ENCODE measurements at places on chromosomes 5 and 9.

GRCh38 chr9:83154087-83154736 lies 91.3 kb upstream of the RASEF start:
- no peak for DNase-seq

- DNase-seq, result no peak
Observed at GRCh38 chr5:34485768-34486030, 170.4 kb upstream of the RAI14 start.

DNA sequence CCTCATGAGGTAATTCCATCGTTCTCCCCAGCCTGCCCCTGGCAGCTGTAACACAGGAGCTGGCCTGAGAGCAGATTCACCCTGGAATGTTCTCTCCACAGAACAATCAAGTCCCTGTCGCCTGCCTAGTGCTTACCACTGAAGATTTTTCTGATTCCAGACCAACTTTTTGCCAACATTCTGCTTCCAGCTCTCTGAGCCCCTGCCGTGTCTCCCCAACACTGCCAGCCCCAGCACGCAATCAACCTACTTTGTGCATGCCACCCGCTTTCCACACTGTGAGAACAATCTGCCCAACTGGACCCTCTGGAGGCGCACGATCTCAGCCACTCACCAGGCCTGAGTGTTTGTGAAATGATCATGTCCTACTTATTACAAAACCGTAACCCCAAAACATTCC lies 62.6 kb downstream of the PSMB7 start:
- DNase-seq, result no peak

GRCh38 chr5:123474228-123474627 lies 37.7 kb upstream of the CSNK1G3 start:
- DNase-seq, result no peak

- DNase-seq, result no peak
Observed at GRCh38 chr5:77981820-77982219, 205.7 kb upstream of the TBCA start.

GRCh38 chr5:76652809-76653414 lies 29.7 kb upstream of the F2RL2 start:
- no peak for DNase-seq

DNA sequence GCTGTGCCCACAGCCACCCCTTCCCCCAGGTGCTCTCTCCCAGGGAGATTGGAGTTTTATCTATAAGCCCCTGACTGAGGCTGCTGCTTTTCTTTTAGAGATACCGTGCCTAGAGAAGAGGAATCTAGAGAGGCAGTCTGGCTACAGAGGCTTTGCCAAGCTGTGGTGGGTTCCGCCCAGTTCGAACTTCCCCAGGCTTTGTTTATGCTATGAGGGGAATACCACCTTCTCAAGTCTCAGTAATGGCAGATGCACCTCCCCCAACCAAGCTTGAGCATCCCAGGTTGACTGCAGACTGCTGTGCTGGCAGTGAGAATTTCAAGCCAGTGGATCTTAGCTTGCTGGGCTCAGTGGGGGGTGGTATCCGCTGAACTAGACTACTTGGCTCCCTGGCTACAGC lies 157.4 kb downstream of the CAAP1 start:
- no peak for DNase-seq

DNA sequence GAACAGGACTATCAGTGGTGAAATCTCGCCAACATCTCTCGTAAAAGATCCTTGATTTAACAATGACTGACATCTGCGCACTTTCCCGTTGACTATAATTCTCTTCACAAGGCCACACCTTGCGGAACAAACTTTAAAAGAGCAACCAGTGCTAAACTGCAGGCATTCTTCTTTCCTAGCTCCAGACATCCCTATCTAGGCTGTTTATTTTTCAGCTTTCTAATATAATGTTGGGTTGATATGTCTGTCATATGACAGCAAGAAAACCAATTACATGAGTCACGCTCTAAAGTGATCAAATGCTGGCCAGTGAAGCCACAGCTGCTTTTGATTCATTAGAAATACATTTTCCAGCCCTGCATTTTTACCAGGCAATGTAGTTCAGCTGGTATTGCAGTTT lies 162.5 kb downstream of the ELAVL2 start:
- no peak for DNase-seq

DNA sequence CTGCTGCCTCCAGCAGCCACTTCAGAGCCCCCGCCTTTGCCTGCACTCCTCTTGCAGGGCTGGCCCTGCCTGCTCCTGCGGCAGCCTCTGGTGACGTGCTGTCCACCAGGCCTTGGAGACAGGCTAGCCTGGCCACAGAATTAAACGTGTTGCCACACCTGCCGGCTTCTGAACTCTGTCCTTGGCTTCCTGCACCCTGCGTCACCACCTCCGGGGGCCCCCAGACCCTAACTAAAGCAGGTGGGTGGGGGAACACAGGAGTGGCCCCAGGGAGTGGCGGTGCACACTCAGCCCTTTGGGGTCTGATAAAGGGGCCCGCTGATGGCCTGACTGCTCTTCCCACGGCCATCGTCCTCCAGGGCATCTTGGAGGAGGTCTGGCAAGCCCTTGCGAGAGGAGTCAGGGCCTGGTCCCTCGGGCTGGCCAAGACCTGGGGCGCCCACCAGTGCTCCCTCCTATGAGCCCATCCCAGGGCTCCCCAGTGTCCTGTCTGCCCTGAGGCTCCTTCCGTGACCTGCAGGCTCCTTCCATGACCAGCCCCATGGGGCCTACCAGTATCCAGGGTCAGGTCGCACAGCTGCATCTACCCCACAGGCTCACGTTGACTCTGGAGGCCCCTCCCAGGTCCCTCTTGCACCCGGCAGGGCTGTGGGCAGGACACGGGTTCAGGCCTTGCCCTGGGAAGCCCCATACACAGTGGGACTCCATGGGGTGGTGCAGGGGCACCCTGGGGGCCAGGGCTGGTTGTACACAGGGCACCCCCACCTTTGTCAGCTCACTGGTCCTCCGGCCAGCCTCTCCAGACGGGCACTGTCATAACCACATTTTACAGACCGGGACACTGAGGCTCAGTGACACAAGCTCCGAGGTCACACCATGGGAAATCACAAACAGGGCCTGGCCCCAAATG lies 1.0 kb upstream of the MAMDC4 start:
- DNase-seq, result no peak

- no peak for DNase-seq
Observed at GRCh38 chr5:15694696-15695214, 194.8 kb downstream of the FBXL7 start.

DNA sequence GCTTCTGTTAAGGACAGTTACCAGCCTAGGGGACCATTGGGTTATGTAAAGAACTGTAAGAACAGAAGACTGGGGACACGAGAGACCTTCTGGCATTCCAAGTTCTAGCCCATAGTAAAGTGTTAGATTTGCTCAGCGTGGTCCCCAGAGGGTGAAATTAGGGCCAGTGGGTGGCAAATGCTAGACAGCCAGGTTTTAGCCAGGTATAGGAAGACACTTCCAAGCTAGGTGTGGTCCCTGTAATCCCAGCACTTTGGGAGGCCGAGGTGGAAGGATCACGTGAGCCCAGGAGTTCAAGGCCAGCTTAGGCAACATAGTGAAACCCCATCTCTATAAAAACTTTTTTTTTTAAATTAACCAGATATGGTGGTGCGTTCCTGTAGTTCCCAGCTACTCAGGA lies 34.3 kb downstream of the ATPSCKMT start:
- no peak for DNase-seq

- DNase-seq, result no peak
Observed at GRCh38 chr5:21817668-21818369, 1035.3 kb downstream of the CDH12 start.

DNA sequence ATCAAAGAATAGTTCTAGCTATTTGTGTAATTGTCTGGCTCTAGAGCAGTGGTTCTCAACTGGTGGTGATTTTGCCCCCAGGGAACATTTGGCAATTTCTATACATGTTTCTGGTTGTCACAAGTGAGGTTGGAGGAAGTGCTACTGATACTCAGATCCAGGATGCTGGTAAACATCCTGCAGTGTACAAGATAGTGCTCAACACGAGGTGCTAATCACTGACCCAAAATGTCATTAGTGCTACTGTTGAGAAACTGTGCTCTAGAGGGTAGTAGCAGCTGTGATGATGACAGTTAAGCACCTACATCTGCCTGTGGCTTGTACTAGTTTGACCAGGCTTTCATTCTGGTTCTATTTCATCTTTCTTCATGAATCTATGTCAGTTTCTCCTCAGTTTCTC lies 22.1 kb downstream of the LRRC19 start:
- no peak for DNase-seq

DNA sequence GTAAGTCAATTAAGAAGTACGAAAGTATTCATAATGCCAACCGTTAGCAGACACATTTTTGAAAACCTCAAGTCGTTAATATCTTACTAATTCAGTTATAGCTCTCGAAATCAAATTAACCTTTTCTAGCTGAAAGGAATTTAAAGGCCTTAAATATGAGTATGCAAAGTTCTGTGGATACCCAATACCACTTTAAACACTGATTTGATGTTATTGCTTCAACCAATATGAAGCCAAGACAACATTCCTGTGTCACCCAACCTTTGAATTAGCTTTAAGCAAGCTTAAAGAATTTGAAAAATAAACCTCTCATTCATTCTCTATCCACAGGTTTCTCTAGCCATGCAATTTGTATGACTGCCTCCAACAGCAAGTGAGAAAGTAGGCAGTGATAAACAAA lies 204.5 kb downstream of the MCTP1 start:
- no peak for DNase-seq

GRCh38 chr5:16615741-16616535 lies 859 bp downstream of the RETREG1 start:
- no peak for DNase-seq

- no peak for DNase-seq
Observed at GRCh38 chr9:112647596-112647995, 70.3 kb downstream of the INIP start.

DNA sequence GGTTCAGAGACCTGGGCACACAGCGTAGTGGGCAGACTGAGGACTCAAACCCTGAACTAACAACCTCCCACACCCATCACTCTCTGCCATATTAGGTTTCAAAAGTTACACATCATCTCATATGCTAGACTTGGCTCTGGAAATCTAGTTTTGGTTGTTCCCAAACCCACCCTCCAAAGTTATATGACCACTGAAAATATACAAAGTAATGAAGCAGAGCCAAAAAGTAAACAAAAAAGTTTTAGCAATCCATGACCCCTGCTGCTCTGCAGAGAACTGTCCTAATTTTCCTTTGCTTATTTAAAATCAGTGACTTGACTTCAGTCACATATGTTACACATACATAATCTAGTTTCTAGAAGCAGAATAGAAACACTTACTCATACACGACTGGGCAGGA lies 155.6 kb upstream of the TAS2R1 start:
- DNase-seq, result no peak

GRCh38 chr9:105341434-105342146 lies 97.1 kb downstream of the SLC44A1 start:
- no peak for DNase-seq

- no peak for DNase-seq
Observed at GRCh38 chr5:132629230-132629944, 28.6 kb upstream of the IL13 start.
